ENCODE measurements at places on chromosomes 16 and 17. TPM values are rescaled to one million over a fixed set of nuclear protein-coding genes. Genes with fewer than 3 reads are reported as not detected.

GRCh38 chr17:40099619-40100418 lies 570 bp downstream of the NR1D1 start:
- peak; percentile 78 for DNase-seq

DNA sequence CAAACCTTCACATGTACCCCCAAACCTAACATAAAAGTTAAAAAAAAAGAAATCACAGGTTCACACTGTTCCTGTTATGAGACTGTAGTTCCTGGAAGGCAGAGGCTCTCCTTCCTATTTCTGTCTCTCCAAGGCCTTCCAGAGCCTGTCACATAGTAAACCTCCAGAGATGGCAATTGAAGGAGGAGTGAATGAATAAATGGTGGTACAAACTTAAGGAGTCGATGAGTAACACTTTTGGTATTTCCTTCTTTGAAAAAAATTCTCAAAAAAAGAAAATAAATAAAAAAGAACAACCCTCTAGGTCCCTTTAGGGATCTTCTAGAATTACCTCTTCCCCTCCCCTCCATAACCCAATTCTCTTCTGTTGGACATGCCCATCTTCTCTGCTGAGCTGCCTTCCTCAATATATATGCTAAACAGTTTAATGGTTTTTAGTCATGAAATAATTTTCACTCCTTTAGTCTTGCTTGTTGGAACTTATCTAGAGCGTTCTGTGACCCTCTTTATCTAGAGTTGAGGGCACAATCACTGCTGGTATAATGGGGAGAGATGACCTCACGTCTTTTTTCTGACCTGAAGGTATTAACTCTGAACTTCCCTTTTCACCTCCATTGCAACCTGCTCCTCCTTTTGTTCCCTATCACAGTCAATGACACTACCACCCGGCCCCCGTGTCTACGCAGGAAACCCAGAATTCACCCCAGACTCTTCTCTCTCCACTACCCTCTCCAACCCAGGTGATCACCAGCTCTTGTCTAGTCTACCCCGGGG lies 1.7 kb upstream of the TAF15 start:
- DNase-seq, result no peak

DNA sequence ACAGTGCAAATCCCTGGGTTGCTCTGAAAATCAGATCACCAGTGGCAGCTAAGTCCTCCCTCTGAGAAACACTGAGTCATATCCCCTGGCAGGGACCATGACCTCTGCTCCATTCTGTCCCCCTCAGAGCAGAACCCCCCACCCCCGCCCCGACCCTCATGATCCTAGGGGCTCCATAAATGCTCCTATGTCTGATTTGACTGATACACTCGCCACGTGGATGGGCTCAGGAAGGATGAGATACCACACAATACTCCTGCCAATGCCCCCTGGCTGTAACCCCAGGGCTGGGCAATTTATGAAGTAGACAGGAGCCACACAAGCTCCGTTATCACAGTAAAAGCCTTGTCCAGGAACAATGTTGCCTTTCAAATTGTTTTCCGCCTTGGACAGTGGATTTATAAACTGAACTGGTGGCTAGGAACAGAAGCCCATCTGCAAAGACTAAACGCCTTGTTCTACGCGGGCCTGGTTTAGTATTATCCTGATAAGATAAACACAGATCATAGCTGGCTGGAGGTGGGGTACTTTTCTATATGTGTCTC lies 394.8 kb downstream of the SLC39A11 start:
- DNase-seq, result no peak

GRCh38 chr17:57363998-57364643 lies 107.8 kb downstream of the MSI2 start:
- DNase-seq, result no peak

GRCh38 chr17:58276423-58276822 lies 4.3 kb downstream of the MPO start:
- DNase-seq, result no peak

GRCh38 chr16:58449768-58450167 lies 50.2 kb upstream of the NDRG4 start:
- no peak for DNase-seq

GRCh38 chr17:6670571-6670970 lies 19.0 kb downstream of the C17orf100 start:
- no peak for DNase-seq

DNA sequence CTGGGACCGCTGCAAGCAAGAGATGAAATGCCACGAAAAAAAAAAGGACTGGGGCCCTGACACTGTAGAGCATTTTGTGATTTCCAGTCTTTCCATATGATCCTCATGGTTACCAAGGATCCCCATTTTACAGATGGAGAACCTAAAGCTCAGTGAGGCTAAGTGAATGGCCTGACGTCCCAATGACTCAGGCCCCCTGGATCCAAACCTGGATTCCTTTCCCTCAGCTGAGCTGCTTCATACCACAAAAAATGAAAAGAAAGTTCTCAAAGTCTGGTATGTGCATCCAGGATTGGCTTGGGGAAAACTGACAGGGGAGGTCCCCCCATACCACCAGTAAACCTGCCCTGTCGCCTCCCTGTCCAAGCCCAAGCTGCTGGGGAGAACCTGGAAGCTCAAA lies 80.5 kb downstream of the TEX14 start:
- DNase-seq, result no peak

DNA sequence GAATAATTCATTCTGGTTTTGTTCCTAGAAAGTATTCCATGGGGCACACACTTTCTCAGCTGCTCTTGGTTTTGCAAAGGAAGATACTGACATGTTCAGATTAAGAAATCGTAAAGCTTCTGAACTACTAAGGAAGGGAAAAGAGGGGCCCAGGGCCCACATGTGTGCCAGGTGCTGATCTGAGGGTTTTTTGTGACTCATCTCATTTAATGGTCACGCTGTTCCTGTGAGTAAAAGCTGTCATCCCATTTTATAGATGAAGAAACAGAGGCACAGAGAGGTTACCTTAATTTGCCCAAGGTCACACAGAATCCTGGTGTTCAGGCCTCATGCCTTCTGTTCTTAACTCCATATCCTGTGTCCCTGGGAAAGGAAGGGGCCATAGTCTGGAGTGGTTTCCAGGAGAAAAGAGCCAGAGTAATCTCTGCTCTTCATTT lies 113.2 kb downstream of the MSI2 start:
- DNase-seq, result no peak

GRCh38 chr17:17628388-17629008 lies 37.0 kb upstream of the PEMT start:
- DNase-seq, result peak; percentile 63

DNA sequence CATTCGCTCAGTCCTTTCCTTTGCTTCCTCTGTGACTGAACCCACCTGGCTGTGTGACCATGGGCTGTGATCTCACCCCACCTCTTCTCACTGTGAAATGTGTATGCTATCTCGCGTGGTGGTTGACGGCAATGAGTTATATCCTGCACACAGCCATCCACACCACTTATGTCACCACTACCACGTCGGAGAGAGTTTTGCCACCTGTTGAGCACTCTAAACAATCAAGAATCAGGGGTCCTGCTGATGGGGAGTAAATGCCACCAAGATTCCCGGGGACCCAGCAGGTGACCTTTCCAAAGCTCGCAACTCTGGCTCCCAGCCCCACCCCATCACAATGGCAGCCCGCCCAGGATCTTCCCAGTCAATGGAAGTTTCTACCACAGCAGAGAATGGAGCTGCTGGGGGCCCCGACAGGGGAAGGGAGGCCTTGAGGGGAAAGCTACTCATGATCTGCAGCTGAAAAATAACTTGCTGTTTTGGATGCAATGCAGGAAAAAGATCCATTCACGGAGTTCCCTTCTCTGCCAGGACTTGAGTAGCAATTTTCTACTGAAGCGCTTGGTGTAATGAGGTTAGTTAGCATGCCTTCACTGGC lies 26.2 kb upstream of the RCVRN start:
- no peak for DNase-seq

DNA sequence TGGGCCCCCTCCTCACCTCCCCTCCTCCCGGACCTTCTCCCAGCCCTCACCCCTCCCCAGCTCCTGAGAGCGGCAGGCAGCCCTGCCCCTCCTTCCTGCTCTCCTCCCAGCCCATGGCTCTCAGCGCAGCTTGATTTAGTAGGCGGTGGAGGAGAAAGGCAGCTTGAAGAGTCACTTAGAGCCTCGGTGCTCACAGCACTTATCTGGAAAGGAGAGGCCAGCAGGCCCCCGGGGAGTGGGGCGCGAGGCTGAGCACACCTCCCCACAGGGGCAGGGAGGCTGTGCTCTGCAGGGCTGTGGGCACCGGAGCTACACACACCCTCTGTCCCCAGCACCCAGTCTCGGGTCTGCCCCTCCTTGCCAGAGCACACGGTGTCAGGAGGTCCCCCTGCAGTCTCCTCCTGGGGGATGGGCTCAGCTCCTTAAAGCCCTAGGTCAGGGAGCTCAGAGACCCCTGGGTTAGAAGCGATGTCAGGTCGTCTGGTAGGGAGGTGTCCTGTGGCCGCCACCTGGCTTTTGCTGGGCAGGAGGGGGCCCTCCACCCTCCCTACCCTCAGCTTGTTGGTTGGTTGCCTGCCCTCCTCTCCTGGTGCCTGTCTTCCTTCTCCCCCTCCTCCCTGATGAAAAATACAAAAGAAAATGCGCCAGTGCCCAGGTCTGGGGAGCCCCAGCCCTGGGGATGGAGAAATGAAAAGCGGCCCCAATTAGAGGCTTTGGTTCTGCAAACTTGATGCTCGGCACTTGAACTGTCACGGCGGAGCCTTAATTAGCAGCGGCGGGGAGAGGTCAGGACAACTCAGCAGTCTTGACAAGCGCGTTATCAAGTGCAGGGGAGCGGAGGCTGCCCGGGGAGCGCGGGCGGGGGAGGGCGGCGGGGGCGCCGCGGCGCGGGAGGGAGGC lies 151.1 kb upstream of the GSE1 start:
- DNase-seq, result no peak

DNA sequence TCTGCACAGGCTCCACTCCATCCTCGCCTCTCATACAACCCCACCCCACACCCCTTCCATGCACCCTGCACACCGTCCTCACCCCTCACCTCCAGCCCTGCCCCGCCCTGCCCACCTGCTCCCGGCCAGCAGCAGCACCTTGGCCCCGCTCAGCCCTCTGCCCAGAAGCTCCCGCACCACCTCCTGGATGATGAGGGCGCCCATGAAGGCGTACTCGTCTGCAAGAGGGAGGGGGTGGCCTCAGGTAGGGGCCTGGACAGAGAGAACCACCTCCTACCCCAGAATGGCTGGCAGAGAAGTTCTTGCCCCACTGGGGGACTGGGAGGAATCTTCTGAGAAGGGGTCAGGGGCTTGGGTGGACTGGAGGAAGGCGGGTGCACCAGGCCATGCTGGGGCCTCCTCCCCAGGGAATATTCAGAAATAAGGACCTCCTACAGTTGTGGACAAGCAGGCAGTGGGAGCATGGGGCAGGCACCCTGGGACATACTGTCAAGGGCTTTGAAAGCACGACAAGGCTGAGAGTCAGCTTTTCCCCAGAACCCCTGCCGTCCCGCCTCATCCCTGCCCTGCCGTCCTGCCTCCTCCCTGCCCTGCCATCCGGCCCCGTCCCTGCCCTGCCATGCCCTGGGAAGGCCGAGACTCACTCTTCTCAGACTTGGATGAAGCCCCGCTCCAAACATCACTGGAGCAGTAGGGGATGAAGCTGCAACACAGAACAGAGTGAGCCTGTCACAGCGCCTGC lies 3.1 kb downstream of the NOTUM start:
- DNase-seq, result peak; percentile 22

BFAR gene
- 72.9 TPM for total RNA-seq
